ENCODE measurements at places on chromosomes 2 and 18.

GRCh38 chr2:99865818-99866676 is 276.3 kb downstream of the AFF3 start:
- no peak overlapping the region for H3K4me3 ChIP-seq

- no peak overlapping the region for H3K4me3 ChIP-seq
- H3K27ac ChIP-seq, result no peak overlapping the region
Measured at GRCh38 chr2:83971547-83971946, 487.5 kb downstream of the SUCLG1 start.

- H3K4me1 ChIP-seq, result no peaks in the 10 kb centered on the region
- H3K4me3 ChIP-seq, result no peak overlapping the region
- H3K27me3 ChIP-seq, result no peaks in the 10 kb centered on the region
- no peak for DNase-seq
Measured at GRCh38 chr18:44637210-44638033, 43.3 kb upstream of the SETBP1 start.

GRCh38 chr2:231613331-231613662 is 20.6 kb downstream of the TEX44 start:
- H3K4me1 ChIP-seq, result peaks cover 63% of the 10 kb centered on the region
- no peaks in the 10 kb centered on the region for H3K27me3 ChIP-seq
- H3K4me3 ChIP-seq, result peak overlapping the region; percentile 44

GRCh38 chr2:62920070-62920469 is 130.6 kb upstream of the OTX1 start:
- DNase-seq, result no peak
- H3K36me3 ChIP-seq, result no peaks in the 10 kb centered on the region
- H3K27ac ChIP-seq, result no peak overlapping the region
- no peaks in the 10 kb centered on the region for H3K27me3 ChIP-seq
- H3K4me1 ChIP-seq, result peaks cover 26% of the 10 kb centered on the region

DNA sequence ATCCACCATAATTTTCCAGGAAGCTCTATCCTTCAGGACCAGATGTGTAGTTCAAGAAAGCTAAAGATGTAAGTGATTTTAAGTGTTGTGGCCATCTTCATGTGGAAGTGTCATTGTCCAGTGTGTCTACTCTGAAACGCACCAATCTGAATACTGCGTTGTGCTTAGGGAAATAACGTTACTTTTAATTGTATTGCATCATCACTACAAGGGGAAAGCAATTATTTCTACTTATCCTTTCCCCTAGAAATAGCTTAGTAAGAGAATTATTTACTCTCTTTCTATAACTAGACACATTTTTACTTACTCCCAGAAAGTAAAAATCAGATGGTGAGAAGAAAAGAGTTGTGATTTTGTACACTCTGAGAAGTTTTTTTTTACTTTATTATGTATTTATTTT is 102.4 kb upstream of the DLGAP1 start:
- no peak overlapping the region for H3K27ac ChIP-seq
- no peaks in the 10 kb centered on the region for H3K27me3 ChIP-seq
- no peaks in the 10 kb centered on the region for H3K4me1 ChIP-seq
- H3K4me3 ChIP-seq, result no peak overlapping the region
- no peak for DNase-seq

DNA sequence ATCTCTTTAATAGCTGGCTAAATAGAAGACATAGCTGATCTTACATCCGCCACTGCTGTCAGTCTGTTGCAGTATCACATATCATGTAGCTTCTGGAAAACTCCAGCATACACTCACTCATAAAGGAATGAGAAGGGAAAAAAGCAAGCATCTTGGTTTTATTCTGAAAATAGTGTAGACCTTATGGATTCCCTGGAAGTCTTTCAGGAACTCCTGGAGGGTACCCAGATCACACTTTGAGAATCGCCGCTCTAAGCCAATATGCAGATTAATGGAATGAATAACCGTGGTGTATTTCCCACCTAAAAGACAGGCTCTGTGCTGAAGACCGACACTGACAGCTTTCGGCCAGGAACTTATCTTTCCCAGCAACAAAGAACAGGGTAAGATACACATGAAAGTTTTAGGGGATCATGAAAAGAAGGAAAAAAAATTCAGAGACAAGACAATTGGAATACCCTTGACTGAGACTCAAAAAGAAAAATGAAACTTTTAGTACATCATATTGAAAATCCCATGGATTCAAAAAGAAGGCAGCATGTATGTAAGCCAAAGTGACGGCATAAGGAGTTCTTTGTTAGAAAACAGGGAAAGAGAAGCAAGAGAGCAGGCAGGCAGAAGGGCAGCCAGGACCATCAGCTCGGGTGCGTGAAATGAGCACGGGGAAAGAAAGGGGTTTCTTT is 56.4 kb upstream of the SEC11C start:
- no peaks in the 10 kb centered on the region for H3K4me1 ChIP-seq
- DNase-seq, result no peak
- no peak overlapping the region for H3K27ac ChIP-seq

GRCh38 chr2:182824767-182825158 is 41.7 kb downstream of the FRZB start:
- H3K4me1 ChIP-seq, result no peaks in the 10 kb centered on the region
- no peak overlapping the region for H3K4me3 ChIP-seq
- no peaks in the 10 kb centered on the region for H3K27me3 ChIP-seq
- no peak for DNase-seq

GRCh38 chr2:240126731-240127130 is 9.4 kb downstream of the COPS9 start:
- H3K4me3 ChIP-seq, result no peak overlapping the region
- H3K36me3 ChIP-seq, result peaks cover 26% of the 10 kb centered on the region
- no peak for DNase-seq
- no peaks in the 10 kb centered on the region for H3K27me3 ChIP-seq
- H3K4me1 ChIP-seq, result no peaks in the 10 kb centered on the region
- no peak overlapping the region for H3K27ac ChIP-seq

GRCh38 chr18:48583573-48583972 is 44.7 kb downstream of the CTIF start:
- no peak overlapping the region for H3K4me3 ChIP-seq
- H3K27me3 ChIP-seq, result no peaks in the 10 kb centered on the region
- DNase-seq, result no peak
- H3K4me1 ChIP-seq, result no peaks in the 10 kb centered on the region
- H3K27ac ChIP-seq, result no peak overlapping the region

- H3K27ac ChIP-seq, result no peak overlapping the region
- H3K27me3 ChIP-seq, result no peaks in the 10 kb centered on the region
- no peaks in the 10 kb centered on the region for H3K4me1 ChIP-seq
- H3K4me3 ChIP-seq, result no peak overlapping the region
Measured at GRCh38 chr2:20110876-20111275, 59.4 kb upstream of the LAPTM4A start.

- DNase-seq, result no peak
- peaks cover 8% of the 10 kb centered on the region for H3K4me1 ChIP-seq
- no peaks in the 10 kb centered on the region for H3K27me3 ChIP-seq
Measured at GRCh38 chr2:202723746-202724145, 89.0 kb downstream of the FAM117B start.

GRCh38 chr2:63667132-63667700 is 78.5 kb downstream of the MDH1 start:
- H3K4me3 ChIP-seq, result no peak overlapping the region
- no peak overlapping the region for H3K27ac ChIP-seq
- H3K36me3 ChIP-seq, result no peaks in the 10 kb centered on the region
- no peak for DNase-seq
- no peaks in the 10 kb centered on the region for H3K4me1 ChIP-seq

DNA sequence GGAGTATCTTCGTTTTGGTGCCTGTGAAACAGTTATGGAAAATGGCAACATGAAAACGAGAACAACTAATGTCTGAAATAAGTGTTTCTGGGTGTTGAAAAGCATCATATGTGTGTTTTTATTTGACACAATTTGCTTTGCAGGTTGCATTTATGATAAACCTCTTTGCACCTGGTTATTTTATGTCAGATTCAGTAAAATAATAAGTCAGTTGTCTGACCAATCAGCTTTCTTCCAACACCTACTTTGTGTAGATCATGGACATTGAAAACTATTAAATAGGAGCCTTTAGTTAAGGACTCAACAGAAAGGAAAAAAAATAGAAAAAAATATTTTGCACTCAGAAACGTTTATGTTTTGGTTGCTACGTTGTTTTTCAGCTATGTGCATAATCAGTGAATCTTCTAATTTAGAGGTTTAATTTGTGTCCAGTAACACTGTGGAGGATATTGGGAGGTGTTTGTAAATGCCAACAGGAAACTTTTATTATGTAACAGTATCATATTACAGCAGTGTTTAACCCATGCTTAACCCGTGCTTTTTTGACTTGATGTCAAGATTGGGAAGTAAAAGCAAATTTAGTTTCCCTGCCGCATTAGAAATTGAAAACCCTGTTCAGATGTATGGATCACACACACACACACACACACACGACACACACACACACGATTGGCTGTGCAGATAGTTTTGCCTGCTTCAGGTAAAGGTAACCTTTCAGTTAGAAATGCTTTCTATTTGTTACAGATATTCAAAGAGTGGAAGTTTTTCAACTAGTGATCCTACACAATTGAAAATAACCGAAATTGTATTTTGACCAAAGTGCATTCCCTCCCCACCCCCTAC is 2.6 kb downstream of the PKP4 start:
- H3K36me3 ChIP-seq, result no peaks in the 10 kb centered on the region
- H3K27ac ChIP-seq, result no peak overlapping the region
- H3K4me1 ChIP-seq, result peaks cover 29% of the 10 kb centered on the region
- peak overlapping the region; percentile 85 for H3K4me3 ChIP-seq
- no peak for DNase-seq

GRCh38 chr2:29920631-29921559 is 491 bp downstream of the ALK start:
- no peak overlapping the region for H3K4me3 ChIP-seq
- no peaks in the 10 kb centered on the region for H3K4me1 ChIP-seq
- H3K27ac ChIP-seq, result no peak overlapping the region
- DNase-seq, result no peak

- no peak for DNase-seq
- H3K4me1 ChIP-seq, result no peaks in the 10 kb centered on the region
- no peaks in the 10 kb centered on the region for H3K27me3 ChIP-seq
- no peaks in the 10 kb centered on the region for H3K36me3 ChIP-seq
- H3K4me3 ChIP-seq, result no peak overlapping the region
- no peak overlapping the region for H3K27ac ChIP-seq
Measured at GRCh38 chr2:29155578-29155977, 40.4 kb downstream of the CLIP4 start.

DNA sequence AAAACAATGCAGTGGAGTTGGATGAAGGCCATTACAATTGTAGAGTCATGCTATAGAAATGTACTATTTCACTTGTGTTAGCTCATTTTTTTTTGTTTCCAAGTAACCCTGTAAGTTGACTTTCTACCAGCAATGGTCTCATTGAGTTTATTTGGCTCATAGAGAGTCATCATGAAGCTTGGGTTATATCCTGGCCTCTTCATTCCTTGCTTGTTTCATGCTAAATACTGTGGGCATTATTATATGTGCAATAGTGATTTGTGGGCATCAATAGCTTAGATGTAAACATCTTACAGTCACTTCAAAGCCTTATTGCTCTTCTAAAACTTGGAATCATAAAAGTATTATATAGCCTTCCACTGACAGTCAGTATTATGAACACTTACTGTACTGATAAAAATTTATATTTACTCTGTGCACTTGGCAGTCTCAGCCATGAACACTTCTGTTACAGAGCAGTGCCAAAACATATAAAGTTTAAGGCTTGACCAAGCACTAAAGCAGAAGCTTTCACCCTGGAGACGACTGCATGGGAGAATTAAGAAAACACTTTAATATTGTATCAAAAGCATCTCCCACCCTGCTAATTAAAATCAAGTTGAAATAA is 751.2 kb downstream of the SATB2 start:
- no peak overlapping the region for H3K27ac ChIP-seq
- H3K4me3 ChIP-seq, result no peak overlapping the region
- no peaks in the 10 kb centered on the region for H3K36me3 ChIP-seq
- no peak for DNase-seq
- H3K4me1 ChIP-seq, result no peaks in the 10 kb centered on the region

- DNase-seq, result peak; percentile 96
- H3K4me3 ChIP-seq, result peak overlapping the region; percentile 31
- H3K27ac ChIP-seq, result peak overlapping the region; percentile 100
- H3K36me3 ChIP-seq, result no peaks in the 10 kb centered on the region
- H3K4me1 ChIP-seq, result peaks cover 96% of the 10 kb centered on the region
Measured at GRCh38 chr18:3623769-3624545, 174.0 kb downstream of the TGIF1 start.

- no peak overlapping the region for H3K4me3 ChIP-seq
- no peaks in the 10 kb centered on the region for H3K36me3 ChIP-seq
- no peaks in the 10 kb centered on the region for H3K4me1 ChIP-seq
Measured at GRCh38 chr18:67525328-67526099, 9.0 kb upstream of the DSEL start.

- no peaks in the 10 kb centered on the region for H3K27me3 ChIP-seq
- peak overlapping the region; percentile 96 for H3K27ac ChIP-seq
- H3K36me3 ChIP-seq, result peaks cover 19% of the 10 kb centered on the region
- no peak for DNase-seq
- H3K4me3 ChIP-seq, result peak overlapping the region; percentile 84
Measured at GRCh38 chr2:43225788-43226557, 433 bp downstream of the ZFP36L2 start.

DNA sequence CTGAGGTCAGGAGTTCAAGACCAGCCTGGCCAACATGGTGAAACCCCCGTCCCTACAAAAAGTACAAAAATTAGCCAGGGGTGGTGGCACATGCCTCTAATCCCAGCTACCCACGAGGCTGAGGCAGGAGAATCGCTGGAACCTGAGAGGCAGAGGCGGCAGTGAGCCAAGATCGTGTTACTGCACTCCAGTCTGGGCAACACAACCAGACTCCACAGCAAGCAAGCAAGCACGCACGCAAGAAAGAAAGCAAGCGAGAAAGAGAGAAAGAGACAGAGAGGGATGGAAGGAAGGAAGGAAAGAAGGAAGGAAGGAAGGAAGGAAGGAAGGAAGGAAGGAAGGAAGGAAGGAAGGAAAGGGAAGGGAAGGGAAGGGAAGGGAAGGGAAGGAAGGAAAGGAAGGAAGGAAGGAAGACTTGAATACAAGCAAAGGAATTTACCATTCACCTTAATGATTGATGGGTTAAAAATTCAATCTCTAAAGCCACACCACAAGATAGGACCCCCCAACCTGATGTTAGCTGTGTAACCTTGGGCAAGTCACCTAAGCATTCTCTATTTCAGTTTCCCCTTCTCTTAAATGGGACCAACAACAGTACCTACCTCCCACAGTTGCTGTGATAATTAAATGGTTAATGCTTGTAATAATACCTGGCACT is 181.7 kb downstream of the ATAD2B start:
- no peaks in the 10 kb centered on the region for H3K27me3 ChIP-seq
- no peaks in the 10 kb centered on the region for H3K36me3 ChIP-seq
- DNase-seq, result no peak
- no peak overlapping the region for H3K27ac ChIP-seq
- no peaks in the 10 kb centered on the region for H3K4me1 ChIP-seq
- no peak overlapping the region for H3K4me3 ChIP-seq

- no peak for DNase-seq
- H3K4me3 ChIP-seq, result no peak overlapping the region
- H3K27ac ChIP-seq, result no peak overlapping the region
- no peaks in the 10 kb centered on the region for H3K36me3 ChIP-seq
- no peaks in the 10 kb centered on the region for H3K4me1 ChIP-seq
Measured at GRCh38 chr2:207235621-207236020, 69.9 kb upstream of the KLF7 start.

All from HCT116 (cell line).